Stimulated activated CD8-positive, alpha-beta memory T cell treated with anti-CD3 and anti-CD28 coated beads, Interleukin-7, amount 100 ng/mL, for 1 hour (primary cell): ENCODE measurements at places on chromosomes 2 and 18.

DNA sequence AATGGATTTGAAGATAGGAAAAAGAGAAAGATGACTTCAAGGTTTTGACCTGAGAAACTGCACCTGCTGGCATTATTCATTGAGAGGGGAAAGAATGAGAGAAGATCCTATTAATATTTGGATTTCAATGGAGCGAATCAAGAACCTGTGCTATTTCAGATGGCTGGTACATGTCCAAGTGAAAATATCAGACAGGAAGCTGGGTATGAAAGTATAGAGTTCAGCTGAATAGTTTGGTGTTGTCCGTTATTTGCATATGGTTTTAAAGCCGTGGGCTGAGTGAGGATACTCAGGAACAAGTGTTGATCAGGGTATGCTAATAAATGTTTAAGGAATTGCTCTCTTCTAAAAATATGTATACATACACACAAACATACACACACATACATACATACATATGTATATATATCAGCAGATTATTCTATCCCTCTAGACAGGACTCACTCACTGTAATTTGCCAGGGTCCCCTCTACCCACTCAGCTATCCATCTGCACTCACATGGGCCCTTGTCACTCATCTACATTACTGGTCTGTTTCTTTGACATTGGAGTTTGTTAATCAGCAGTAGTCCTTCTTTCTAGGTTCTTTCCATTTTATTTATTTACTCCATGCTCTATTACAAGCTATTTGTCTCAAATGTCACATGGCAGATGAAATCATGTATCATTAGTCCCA lies 33.9 kb upstream of the IKZF2 start:
- DNase-seq, result no peak

GRCh38 chr2:148201075-148202004 lies 180.4 kb downstream of the MBD5 start:
- DNase-seq, result no peak

DNA sequence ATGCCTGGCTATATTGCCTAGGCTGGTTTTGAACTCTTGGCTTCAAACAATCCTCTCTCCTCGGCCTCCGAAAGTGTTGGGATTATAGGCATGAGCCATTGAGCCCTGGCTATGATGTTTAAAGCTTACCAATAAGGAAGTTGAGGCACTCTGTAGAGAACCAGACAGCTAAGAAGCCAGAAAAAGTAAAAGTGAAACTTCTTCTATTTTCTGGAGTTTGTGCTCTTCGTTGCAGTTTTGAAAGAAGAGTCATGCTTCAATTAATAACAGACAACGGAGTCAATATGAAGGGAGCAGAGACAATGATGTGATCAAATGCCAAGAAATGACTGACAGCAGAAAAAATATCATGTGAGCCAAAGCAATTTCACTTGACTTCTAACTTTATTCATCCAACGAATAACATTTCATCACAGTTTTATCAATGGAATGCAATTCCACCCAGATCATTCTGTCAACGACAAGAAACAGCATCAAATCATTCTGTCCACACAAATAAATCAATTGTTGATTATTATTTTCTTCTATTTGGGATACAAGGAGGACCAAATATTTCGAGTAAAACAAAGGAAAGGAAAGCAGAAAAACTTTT lies 175.5 kb upstream of the CELF4 start:
- DNase-seq, result no peak

DNA sequence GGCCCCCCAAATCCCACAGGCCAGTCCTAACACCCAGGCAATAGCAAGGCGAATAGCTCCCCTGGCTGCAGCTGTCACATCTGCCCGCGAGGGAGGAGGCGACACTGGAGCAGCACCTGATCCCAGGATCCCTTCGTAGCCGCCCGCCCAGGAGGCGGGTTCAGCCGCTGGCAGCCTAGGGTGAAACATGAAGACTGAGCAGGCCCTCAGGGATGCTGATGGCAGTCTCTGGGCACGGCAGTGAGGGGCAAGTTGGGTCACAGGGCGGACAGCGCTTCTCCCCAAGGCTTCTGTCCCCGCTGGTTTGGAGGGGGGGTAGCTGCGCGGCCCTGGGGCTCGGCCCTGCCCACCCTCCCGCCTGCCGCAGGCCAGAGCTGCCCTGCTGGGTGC lies 1.9 kb downstream of the DNMT3A start:
- no peak for DNase-seq

DNA sequence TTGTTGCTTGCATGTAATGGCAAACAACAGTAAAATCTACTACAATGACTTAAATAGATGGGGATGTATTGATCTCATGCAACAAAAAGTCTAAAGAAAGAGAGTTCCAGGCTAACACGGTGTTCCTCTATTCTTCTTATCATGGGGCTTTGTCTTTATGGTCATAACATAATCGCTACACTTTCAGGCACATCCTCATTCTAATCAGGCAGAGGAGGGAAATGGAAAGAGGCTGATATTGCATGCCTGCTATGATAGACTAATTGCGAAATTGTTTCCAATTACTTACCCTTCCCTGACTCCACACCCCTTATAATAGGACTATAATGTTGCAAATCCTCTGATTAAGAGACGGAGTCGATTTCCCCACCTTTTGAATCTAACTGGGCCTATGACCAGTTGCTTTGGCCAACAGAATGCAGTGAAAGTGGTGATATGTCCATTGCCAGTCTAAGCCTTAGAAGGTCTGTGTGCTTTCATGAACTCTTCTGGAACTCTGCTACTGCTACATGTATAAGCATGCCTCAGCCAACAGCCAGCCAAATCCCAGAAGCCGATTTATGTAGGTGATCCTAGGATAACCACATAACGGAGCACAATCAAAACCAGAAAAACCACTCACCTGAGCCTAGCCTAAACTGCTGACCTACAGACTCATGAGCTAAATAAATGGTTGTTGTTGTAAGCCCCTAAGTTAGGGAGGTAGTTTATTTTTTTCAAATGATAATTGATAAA lies 180.3 kb upstream of the TACR1 start:
- DNase-seq, result no peak

GRCh38 chr2:234403074-234403473 lies 93.8 kb downstream of the ARL4C start:
- no peak for DNase-seq

- DNase-seq, result no peak
Measured at GRCh38 chr2:10837298-10838266, 25.0 kb upstream of the PDIA6 start.

DNA sequence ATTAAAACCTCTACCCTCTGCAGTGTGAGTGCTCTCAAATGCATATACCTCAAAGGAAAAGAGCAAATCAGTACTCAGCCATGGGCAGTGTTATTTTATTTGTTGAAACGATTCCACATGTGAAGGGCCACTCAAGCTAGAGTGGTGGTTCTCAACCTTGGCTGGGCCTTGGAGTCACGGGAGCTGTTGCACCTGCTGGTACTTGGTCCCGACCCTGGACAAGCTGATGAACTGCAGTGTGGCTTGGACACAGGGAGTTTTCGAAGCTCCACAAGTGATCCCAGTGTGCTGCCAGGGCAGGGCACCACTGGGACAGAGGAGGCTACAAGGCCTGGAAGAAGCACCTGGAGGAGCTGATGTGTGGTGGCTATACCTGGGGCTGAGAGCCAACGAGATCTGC lies 19.7 kb downstream of the GNLY start:
- no peak for DNase-seq

GRCh38 chr2:85648619-85649018 lies 19.4 kb downstream of the SFTPB start:
- DNase-seq, result no peak

DNA sequence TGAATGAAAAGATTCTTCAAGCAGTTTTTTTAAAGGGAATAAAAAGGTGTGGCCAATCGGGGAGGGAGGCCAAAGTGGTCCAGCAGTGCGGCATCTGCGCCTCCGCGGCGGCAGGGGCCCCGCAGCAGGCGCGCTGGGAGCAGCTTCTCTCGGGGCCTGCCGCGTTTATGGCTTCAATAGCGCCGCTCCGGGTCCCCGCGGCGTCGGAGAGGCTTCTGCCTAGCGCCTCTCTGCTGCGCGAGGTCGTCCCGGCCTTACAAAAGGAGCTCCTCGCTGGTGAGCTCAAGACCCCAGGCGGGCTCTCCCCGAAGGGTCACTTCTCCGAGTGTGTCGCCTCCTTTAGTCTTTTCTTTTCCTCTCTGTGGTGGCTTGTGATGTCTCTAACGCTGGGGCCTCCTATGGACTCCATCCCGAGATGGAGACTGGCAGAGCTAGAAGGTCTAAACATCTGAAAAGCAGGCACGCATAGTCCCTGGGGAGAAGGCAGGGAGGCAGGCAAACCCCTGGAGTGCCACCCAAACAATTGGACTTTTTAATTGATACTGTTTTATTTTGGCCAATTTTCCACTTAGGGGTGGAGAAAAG lies 67.1 kb downstream of the SUMO1 start:
- no peak for DNase-seq

DNA sequence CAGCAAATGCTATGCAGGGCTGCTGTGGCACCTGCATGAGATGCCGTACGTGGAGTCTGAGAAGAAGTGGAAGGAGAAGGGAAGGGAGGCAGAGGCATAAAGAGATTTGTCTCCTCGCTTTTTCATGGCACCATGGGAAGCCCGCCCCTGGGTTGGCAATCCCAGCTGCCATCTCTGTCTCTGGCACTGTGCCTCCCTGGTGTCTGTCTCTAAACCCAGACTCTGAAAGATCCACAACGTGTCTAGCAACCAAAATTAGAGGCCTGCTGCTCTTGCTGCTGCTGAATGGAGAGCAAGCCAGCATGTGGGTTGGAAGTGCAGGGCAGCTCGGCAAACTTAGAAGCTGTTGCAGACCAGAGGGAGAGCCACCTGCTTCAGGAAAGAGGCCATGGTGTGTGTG lies 53.1 kb downstream of the INO80C start:
- no peak for DNase-seq

DNA sequence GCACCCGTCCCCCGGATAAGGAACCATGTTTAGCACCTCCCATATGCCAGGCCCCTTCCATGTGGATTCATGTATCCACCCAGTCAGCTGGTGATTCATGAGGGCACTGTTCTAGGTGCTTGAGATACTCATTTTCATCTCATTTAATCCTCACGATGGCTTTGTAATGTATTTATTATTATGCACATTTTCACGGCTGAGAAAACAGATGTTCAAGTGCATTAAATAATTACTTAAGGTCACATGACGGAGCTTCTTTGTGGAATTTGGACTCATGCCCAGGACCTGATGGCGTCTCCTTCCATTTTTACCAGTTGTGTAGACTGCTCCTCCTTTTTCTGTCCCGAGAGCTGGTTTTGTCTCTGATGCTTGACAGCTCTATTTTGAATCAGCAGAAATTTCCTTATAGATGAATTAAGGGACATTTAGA lies 72.2 kb upstream of the RBM44 start:
- no peak for DNase-seq

GRCh38 chr2:208937521-208937920 lies 486.3 kb upstream of the MAP2 start:
- no peak for DNase-seq

GRCh38 chr2:159617646-159618045 lies 1.3 kb upstream of the BAZ2B start:
- DNase-seq, result no peak

DNA sequence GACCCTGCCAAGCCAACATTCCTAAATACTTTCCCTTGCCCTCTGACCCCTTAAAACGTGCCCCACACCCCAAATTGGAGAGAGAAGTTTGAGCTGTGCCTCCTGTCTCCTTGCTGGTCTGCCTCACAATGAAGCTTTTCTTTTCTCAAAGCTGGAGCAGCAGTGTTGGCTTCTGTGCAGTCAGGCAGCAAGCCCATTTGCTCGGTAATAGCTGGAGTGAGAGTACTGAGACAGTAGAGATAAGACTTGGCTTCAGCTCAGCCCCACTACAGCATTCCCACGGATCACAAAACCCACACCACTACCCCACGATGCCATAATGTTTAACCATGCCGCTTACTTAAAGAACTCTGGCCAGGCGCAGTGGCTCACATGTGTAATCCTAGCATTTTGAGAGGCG lies 73.0 kb downstream of the NCAPH start:
- DNase-seq, result no peak

DNA sequence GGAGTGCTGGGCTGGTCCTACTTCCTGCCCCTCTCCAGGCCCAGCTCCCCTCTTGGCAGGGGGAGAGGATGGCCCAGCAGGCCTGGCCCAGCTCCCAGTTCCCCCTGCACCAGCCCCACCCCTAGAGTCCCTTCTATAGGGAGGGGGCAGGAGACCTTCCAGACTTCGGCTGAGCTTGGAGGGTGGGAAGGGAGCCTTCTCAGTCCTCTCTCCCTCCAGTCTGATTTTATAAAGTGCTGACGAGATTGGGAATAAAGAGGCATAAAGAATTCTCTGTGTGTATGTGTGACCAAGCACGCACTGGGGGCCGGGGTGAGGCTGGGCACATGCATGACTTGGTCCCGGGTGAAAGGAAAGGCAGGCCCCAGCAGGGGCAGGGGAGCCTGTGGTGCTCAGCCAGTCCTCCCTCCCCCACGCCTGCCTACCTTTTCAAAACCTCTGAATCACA lies 5.1 kb downstream of the CHPF start:
- DNase-seq, result no peak

GRCh38 chr18:56517196-56517595 lies 121.2 kb downstream of the TXNL1 start:
- DNase-seq, result no peak

- DNase-seq, result no peak
Measured at GRCh38 chr2:43175876-43176275, 50.5 kb downstream of the ZFP36L2 start.

- DNase-seq, result no peak
Measured at GRCh38 chr2:222878877-222879603, 18.2 kb downstream of the ACSL3 start.

GRCh38 chr2:84077496-84077895 lies 381.6 kb downstream of the SUCLG1 start:
- no peak for DNase-seq

- DNase-seq, result no peak
Measured at GRCh38 chr2:145495590-145495989, 975.7 kb upstream of the ZEB2 start.

- no peak for DNase-seq
Measured at GRCh38 chr2:205461169-205461568, 221.1 kb upstream of the NRP2 start.

DNA sequence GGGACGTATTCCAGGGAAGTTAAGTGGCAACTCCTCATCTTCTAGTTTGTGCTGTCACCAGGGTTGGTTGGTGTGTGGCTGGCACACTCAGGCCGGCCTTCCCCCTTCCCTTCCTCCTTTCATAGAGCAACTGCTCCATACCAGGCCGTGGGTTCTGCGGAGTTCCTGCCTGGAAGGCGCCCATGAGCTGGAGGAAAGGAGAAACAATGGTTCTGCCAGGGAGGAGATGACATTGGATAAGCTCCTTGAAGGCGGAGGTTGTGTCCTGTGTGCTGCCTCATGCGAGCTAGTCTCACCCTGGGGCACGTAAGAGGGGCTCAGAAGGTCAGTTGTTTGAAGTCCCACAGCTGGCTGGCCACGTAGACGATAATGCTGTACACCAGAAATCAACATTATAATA lies 19.2 kb downstream of the ASAP2 start:
- no peak for DNase-seq

- no peak for DNase-seq
Measured at GRCh38 chr2:150575861-150576260, 88.4 kb upstream of the RND3 start.

- DNase-seq, result no peak
Measured at GRCh38 chr2:235968616-235969324, 199.4 kb downstream of the GBX2 start.

GRCh38 chr18:79548986-79549637 lies 130.5 kb upstream of the CTDP1 start:
- DNase-seq, result no peak

GRCh38 chr2:105574796-105575344 lies 169.8 kb upstream of the NCK2 start:
- no peak for DNase-seq

- DNase-seq, result no peak
Measured at GRCh38 chr18:28903306-28903705, 726.4 kb upstream of the CDH2 start.

- DNase-seq, result no peak
Measured at GRCh38 chr2:239594772-239595608, 194.2 kb upstream of the HDAC4 start.

- no peak for DNase-seq
Measured at GRCh38 chr2:30713698-30714097, 93.5 kb downstream of the CAPN13 start.
